T-helper 2 cell (primary cell): ENCODE measurements at places on chromosomes 5 and 9.

GRCh38 chr5:3139499-3139931 is 388.0 kb upstream of the IRX2 start:
- DNase-seq, result no peak

GRCh38 chr5:127320032-127320965 is 29.7 kb downstream of the MEGF10 start:
- DNase-seq, result no peak

GRCh38 chr5:153517241-153517611 is 26.8 kb downstream of the GRIA1 start:
- DNase-seq, result no peak

GRCh38 chr5:112070022-112070421 is 313.0 kb upstream of the NREP start:
- DNase-seq, result no peak

DNA sequence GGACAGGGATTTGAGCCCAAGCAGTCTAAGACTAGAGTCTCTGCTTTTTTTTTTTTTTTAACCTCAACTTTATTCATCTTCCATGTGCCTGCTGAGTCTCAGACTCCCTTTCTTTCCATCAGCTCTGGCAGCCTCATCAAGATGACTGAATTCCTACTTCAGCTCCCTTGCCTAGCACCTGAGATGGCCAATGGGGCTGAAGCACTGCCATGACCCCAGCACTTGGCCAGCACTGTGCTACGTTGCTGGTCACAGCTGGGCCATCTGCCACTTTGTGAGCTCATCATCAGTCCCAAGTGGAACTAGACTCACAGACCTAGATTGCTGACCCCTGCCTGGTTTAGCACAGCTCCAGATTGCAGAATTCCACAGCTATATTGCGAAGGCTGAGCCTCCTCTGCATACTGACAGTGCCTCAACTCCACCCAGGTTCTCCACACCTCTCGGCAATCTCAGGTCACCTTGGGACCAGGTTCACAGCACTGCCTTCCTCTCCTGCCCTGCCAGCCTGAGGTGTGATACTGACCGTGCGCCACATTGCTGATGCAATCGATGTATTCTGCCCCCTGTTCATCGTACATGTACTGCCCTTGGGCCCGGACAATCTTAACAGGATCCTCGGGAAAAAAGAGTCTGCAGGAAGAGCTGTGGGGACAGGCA is 1.6 kb downstream of the PHYKPL start:
- DNase-seq, result no peak

- DNase-seq, result no peak
Measured at GRCh38 chr9:110537841-110538646, 41.5 kb downstream of the SVEP1 start.

- DNase-seq, result no peak
Measured at GRCh38 chr5:88885002-88885401, 2.0 kb upstream of the MEF2C start.

DNA sequence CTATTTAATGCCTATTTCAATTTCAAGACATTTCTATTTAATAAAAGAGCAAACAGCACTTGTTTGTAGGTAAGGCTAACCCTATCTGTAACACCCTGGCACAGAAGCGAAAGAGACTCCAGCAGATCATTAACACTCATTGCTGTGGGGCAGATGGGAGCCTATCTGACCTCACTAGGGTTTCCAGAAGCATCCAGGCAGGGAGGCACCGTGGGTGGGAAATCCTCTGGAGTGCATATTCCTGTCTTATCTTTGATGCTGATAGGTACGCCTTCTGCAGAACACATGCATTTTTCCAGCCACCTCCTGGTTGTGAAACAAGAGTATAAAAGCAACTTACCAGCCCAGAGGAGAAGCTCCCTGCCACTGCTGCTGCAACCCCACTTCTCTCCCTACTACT is 233.7 kb downstream of the GLIS3 start:
- DNase-seq, result no peak

DNA sequence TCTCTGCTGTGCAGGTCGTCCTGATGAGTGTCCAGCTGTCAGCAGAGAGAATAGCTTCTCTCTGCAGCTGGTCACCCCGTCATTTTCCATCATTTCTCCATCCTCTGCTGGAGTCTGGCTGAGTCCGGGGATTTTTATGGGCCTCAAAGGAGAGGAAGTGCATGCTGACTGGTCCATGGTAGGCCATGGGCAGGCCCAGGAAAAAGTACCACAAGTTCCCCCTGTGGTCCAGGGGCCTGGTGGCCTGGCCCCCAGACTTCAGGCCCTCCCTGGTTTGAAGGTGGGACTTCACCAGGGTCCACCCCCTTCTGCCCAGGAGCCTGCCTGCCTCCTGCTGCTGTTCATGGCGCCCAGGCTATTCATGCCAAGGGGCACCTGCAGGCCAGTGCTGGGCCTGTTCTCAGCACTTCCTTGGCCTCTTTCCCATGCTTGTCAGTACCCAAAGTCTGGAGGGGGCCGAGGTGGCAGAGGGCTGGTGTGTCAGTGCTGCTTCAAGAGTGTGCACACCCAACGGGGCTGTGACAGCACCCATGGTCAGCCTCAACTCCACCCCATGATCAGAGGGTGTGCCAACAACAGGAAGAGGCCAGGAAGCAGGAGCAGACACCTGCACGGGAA is 7.3 kb upstream of the MTMR12 start:
- no peak for DNase-seq

DNA sequence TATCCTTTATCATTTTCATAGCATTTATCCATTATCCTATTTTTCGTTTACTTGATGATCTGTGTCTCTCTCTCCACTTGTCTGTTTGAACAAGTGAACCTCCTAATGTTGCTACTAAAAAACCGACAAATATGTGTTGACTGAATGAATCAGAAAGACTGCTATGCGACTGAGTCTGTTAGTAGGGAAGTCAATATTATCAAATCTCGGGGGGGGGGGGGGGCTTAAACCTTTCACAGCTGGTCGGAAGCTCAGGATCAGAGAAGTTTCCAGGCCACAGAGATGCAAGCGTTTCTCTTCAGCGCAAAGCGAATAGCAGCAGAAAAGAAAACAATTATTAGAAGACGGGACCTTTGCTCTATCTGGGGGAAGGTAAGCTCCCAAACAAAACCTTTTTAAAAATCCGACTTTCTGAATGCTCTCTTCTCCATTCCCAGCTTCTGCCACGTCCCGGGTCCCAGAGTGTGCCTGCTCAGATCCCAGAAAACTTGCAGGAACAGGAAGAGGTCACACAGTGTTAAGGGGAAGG is 412 bp downstream of the RIOK2 start:
- DNase-seq, result no peak

GRCh38 chr5:171513591-171513990 is 94.1 kb downstream of the FGF18 start:
- DNase-seq, result no peak

GRCh38 chr9:108290839-108291585 is 564.8 kb downstream of the ACTL7B start:
- DNase-seq, result no peak

GRCh38 chr5:76622973-76623596 is at the start of gene F2RL2:
F2RL2 (minus strand) TSS chr5:76623403; CDS start chr5:76623230, 173 bp downstream.
- no peak for DNase-seq

- no peak for DNase-seq
Measured at GRCh38 chr5:51389577-51390463, 6.6 kb downstream of the ISL1 start.

DNA sequence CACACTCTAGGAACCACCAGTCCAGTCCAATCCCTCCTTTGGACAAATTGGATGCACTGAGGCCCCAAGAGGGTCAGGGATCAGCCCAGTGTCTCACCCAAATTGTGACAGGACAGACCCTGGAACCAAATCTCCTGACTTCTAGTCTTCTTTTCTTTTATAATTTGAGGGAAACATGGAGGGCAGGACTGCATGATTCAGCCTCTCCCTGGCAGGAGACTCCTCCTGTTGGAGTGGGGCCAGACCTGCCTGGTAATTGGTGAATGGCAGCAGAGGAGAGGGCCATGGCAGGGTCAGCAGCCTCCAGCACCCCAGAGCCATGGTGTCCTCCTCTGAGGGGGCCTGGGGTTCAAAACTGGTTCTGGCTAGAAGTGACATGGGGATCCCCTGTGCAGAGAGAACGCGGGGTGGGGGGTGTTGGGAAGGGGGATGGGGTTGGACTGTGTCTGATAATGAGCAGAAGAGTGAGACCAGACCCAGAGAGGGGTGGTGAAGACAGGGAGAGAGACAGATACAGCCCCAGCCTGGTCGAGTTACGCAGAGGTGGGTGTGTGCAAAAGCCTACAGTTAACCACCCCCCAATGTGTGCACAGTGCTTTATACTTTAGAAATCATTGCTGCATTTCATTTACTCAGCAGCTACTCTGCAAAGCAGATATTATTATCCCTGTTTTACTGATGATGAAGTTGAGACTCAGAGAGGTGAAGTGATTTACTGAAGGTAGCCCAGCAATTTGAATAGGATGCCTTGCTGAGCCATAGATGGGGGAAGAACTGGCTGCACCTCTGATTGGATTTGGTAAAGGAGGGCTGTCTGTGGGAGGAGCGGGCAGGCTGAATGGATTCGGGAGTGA is 3.8 kb upstream of the SYNPO start:
- no peak for DNase-seq

DNA sequence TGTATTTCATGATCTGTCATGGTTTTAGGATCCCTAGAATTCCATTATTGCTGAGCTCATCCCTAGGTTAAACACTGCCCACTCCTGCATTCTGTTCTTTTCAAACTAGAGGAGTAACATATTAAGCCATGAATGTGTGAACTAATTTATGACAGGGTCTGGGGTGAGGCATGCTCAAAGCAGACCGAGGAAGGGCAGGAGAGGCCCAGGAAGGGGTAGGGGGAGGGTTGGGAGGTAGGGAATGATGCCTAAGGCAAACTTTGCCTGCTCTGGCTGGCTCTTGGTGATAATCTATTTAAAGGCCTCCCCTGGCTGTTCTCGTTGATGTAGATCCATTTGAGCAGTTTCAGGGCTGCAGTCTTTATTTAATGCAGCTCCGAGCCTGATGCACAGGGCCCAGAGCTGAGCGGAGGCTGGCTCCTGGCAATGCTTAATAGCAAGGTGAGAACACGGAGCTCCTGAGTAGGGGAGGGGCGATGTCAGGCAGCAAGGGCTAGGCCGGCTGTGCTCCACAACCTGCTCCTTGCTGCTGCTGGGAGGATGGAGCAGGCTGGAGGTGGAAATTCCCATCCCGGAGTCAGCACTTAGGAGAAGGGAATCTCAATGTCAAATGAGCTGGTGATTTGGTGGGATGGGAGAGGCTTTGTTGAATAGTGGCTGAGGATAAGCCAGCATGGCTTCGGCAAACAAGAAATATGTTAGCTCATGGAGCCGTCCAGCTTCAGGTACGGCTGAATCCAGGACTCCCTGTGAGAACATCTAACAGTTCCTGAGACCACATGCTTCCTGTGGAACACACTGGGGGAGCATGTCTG is 73.2 kb upstream of the UNC5A start:
- no peak for DNase-seq

GRCh38 chr9:124258607-124259157 is 933 bp downstream of the NEK6 start:
- no peak for DNase-seq

DNA sequence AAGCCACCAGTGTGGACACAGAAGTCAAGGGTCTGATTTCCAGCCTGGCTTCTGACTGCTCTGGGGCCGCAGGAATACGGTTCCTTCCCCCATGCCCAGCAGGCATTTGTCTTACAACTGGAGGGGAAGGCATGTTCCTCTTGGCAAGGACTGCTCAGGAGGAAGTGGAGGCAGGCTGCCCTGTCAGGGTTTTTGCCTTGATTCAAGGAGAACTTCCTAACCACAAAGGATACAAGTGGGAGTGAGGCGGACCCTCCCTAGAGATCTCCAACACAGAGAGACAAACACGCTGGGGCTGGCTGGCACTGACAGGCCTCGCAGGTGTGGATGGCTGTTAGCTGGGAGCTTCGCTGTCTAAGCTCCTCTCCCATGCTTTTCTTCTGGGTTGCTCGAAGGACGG is 19.1 kb downstream of the TGFBI start:
- no peak for DNase-seq

- DNase-seq, result no peak
Measured at GRCh38 chr5:50435168-50435567, 5.9 kb downstream of the EMB start.

- no peak for DNase-seq
Measured at GRCh38 chr9:127943011-127943662, 5.5 kb upstream of the DPM2 start.

- DNase-seq, result no peak
Measured at GRCh38 chr5:126998895-126999570, 31.3 kb downstream of the MARCHF3 start.

- DNase-seq, result no peak
Measured at GRCh38 chr5:59838989-59839388, 54.5 kb downstream of the PDE4D start.

GRCh38 chr5:35899800-35900199 is 38.6 kb downstream of the CAPSL start:
- no peak for DNase-seq

GRCh38 chr5:138573949-138574670 is 1.1 kb downstream of the HSPA9 start:
- DNase-seq, result no peak

GRCh38 chr5:109784687-109785086 is 95.0 kb downstream of the MAN2A1 start:
- DNase-seq, result no peak

- DNase-seq, result no peak
Measured at GRCh38 chr9:120442308-120442995, 137.5 kb downstream of the CDK5RAP2 start.

GRCh38 chr5:122870219-122870856 is 24.9 kb downstream of the SNX24 start:
- no peak for DNase-seq

- DNase-seq, result no peak
Measured at GRCh38 chr5:59062986-59063683, 480.3 kb downstream of the RAB3C start.

GRCh38 chr5:173306695-173307094 is 21.5 kb downstream of the STC2 start:
- no peak for DNase-seq

- DNase-seq, result no peak
Measured at GRCh38 chr5:159657298-159657697, 259.0 kb upstream of the ADRA1B start.
